ENCODE measurements at places on chromosomes 13 and 19. TPM values are rescaled to one million over a fixed set of nuclear protein-coding genes. Genes with fewer than 3 reads are reported as not detected.

DCLK1 gene
- total RNA-seq: 6.0 TPM

CD70 gene
- not detected for total RNA-seq

KLK12 gene
- total RNA-seq: 0.78 TPM

DNA sequence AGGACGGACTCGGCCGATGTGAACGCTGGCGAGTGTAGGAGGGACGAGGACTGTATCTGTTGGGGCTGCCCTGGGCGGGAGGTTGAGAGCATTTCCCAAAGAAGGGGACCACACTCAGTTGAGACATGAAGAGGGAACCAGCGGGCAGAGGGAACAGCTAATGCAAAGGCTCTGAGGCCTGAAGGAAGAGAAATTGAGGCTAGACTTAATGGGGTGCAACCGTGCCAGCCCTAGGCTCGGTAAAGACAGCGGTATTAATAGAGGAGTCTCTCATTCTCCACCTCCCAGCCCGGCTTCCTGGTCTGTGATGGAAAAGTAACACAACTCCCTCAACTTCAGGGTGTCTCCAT is 1.1 kb downstream of the MPV17L2 start:
- no peak for DNase-seq

DNA sequence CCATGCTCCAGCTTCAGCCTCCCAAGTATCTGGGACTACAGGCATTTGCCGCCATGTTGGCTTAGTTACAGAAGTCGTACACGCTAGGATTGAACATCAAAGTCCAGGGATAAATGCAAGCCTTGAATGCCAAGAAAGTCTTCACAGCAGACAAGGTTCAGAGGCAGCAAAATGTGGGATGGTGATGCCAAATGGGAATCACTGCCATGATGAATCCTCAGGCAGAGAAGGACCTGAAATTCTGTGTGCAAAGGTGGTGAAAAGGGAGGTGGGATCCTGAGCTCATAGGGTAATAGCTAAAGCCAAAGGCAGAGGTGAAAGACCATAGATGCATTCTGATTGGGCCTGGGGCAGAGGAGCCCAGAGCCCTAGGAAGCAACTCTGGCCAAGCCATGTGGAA is 79.3 kb upstream of the STK24 start:
- no peak for DNase-seq

GRCh38 chr19:9857076-9857721 is 22.1 kb downstream of the PIN1 start:
- DNase-seq: no peak

DNA sequence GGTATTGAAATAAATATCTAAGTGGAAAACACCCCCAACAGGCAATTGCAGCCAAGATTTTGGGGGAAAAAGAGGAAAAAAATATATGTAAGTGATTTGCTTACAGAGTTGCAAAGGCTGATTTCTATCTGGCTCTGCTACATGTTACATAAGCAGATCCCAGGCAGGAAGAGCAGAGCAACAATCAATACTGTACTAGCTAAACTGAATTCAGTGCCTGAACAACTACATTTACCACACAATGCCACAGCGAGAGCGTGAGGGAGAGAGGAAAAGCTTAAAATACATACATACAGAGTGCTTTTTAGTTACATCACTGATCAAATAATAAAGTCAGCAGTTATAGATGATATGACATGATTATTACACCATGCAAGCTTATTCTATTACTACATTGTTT is 665.6 kb upstream of the ARGLU1 start:
- DNase-seq: no peak

GRCh38 chr19:46764817-46765291 is 18.6 kb upstream of the STRN4 start:
- DNase-seq: peak; percentile 78

Data from mucosa of gallbladder (tissue), 1 donor.